ENCODE measurements at places on chromosomes 4 and X. TPM values are rescaled to one million over a fixed set of nuclear protein-coding genes. Genes with fewer than 3 reads are reported as not detected.
A peak's percentile ranks its signal among the peaks of the same experiment; 100 is the strongest.

- H3K27me3 ChIP-seq, result no peaks in the 10 kb centered on the region
- H3K27ac ChIP-seq, result no peak overlapping the region
- no peaks in the 10 kb centered on the region for H3K36me3 ChIP-seq
- H3K4me1 ChIP-seq, result no peaks in the 10 kb centered on the region
- DNase-seq, result no peak
Observed at GRCh38 chrX:18698737-18699650, 8.5 kb upstream of the PPEF1 start.

DNA sequence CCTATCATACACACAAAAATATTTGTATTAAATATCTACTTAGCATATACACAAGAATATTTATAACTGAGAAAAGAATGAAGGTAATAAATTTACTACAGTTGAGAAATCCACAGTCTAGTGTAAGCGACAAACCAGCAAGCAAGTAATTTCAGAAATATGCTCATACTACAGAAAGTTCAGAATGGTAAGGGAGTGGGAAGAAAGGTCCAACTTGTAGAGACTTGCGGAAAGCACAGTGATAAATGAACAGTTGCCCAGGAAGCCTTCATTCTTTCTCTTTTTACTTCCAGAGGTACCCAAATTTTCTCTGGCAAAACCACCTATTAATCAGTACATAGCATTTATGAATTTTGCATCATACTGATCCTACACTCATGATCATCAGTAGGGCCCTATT is 438.1 kb upstream of the PCDH10 start:
- H3K27ac ChIP-seq, result no peak overlapping the region
- no peaks in the 10 kb centered on the region for H3K36me3 ChIP-seq
- H3K27me3 ChIP-seq, result no peaks in the 10 kb centered on the region

DNA sequence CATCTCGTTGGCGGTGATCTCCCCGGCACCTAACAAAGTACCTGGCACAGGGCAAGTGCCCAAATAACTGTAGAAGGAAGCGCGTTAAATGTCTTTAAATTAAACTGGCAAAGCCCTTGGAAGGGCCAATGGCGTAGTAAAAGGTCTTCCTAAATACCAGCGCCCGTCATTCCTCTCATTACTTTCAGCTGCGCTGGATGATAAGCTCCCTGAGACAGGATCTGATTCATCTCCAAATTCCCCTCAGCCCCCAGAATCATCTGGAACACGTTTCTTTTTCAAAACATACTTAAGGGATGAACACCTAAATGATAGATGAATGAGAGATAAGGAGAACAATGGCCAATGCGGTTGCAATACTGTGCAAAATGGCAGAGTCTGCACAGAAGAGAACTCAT is 95.1 kb downstream of the AFAP1 start:
- DNase-seq, result no peak
- H3K36me3 ChIP-seq, result no peaks in the 10 kb centered on the region
- H3K4me3 ChIP-seq, result no peak overlapping the region
- H3K27ac ChIP-seq, result peak overlapping the region; percentile 83

- no peaks in the 10 kb centered on the region for H3K36me3 ChIP-seq
- no peaks in the 10 kb centered on the region for H3K4me1 ChIP-seq
- no peaks in the 10 kb centered on the region for H3K27me3 ChIP-seq
- no peak overlapping the region for H3K4me3 ChIP-seq
Observed at GRCh38 chrX:31445542-31445941, 373.7 kb upstream of the FTHL17 start.

- no peaks in the 10 kb centered on the region for H3K36me3 ChIP-seq
- H3K4me3 ChIP-seq, result no peak overlapping the region
- no peak for DNase-seq
Observed at GRCh38 chr4:14652522-14652921, 349.8 kb upstream of the CPEB2 start.

DNA sequence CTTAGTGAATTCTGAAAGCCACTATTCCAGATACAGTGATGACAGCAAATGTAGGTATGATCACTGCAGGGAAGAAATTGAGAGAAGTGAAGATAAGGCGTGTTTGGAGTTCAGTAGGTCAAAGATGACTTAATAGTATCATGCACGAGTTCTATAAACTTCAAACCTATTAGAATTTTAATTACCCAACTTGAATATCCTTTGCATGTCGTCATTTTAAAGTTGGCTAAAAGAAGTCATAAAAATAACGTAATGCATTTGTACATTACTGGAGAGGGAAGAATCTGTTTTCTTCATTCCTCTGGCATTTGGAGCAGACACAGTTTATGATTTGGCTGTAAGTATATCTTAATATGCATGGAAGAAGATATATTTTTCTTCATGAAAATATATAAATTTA is 68.6 kb upstream of the MXRA5 start:
- H3K4me1 ChIP-seq, result no peaks in the 10 kb centered on the region
- no peak for DNase-seq
- H3K27me3 ChIP-seq, result no peaks in the 10 kb centered on the region
- H3K4me3 ChIP-seq, result no peak overlapping the region

GRCh38 chrX:119871245-119871598 is 311 bp downstream of the RNF113A start:
- H3K36me3 ChIP-seq, result peaks cover 9% of the 10 kb centered on the region
- H3K27ac ChIP-seq, result peak overlapping the region; percentile 93
- peaks cover 21% of the 10 kb centered on the region for H3K4me1 ChIP-seq
- no peak for DNase-seq

GRCh38 chr4:101198682-101199339 is 148.5 kb downstream of the PPP3CA start:
- no peaks in the 10 kb centered on the region for H3K27me3 ChIP-seq
- no peak overlapping the region for H3K4me3 ChIP-seq
- H3K27ac ChIP-seq, result no peak overlapping the region
- no peak for DNase-seq

SSX4B gene
- total RNA-seq, result not detected

GAGE13 gene
- not detected for total RNA-seq

GRCh38 chr4:120009731-120010130 is 56.9 kb downstream of the MAD2L1 start:
- H3K27me3 ChIP-seq, result no peaks in the 10 kb centered on the region
- H3K27ac ChIP-seq, result no peak overlapping the region
- H3K36me3 ChIP-seq, result no peaks in the 10 kb centered on the region
- peaks cover 3% of the 10 kb centered on the region for H3K4me1 ChIP-seq
- H3K4me3 ChIP-seq, result no peak overlapping the region

- no peak overlapping the region for H3K4me3 ChIP-seq
- H3K36me3 ChIP-seq, result no peaks in the 10 kb centered on the region
- H3K4me1 ChIP-seq, result no peaks in the 10 kb centered on the region
- H3K27me3 ChIP-seq, result no peaks in the 10 kb centered on the region
- no peak for DNase-seq
- no peak overlapping the region for H3K27ac ChIP-seq
Observed at GRCh38 chrX:139890991-139891700, 41.7 kb downstream of the ATP11C start.

CENPVL2 gene
- not detected for total RNA-seq

- H3K4me1 ChIP-seq, result no peaks in the 10 kb centered on the region
- no peak overlapping the region for H3K27ac ChIP-seq
- peaks cover 4% of the 10 kb centered on the region for H3K36me3 ChIP-seq
- H3K27me3 ChIP-seq, result no peaks in the 10 kb centered on the region
- no peak overlapping the region for H3K4me3 ChIP-seq
Observed at GRCh38 chr4:150321113-150321512, 242.9 kb downstream of the DCLK2 start.

GRCh38 chrX:16826207-16826606 is 39.9 kb downstream of the TXLNG start:
- peaks cover 12% of the 10 kb centered on the region for H3K4me1 ChIP-seq
- H3K36me3 ChIP-seq, result peaks cover 4% of the 10 kb centered on the region
- no peak overlapping the region for H3K4me3 ChIP-seq
- H3K27ac ChIP-seq, result no peak overlapping the region
- DNase-seq, result no peak
- H3K27me3 ChIP-seq, result no peaks in the 10 kb centered on the region

ATP8A1 gene
- total RNA-seq, result 19.2 TPM

All from left ventricle myocardium inferior (tissue), 1 donor.